Stimulated activated CD8-positive, alpha-beta memory T cell treated with anti-CD3 and anti-CD28 coated beads, Interleukin-15, amount 100 ng/mL, for 48 hours (primary cell): ENCODE measurements at places on chromosomes 12 and 14.

GRCh38 chr12:125185311-125185739 is 120.1 kb downstream of the AACS start:
- DNase-seq, result no peak

DNA sequence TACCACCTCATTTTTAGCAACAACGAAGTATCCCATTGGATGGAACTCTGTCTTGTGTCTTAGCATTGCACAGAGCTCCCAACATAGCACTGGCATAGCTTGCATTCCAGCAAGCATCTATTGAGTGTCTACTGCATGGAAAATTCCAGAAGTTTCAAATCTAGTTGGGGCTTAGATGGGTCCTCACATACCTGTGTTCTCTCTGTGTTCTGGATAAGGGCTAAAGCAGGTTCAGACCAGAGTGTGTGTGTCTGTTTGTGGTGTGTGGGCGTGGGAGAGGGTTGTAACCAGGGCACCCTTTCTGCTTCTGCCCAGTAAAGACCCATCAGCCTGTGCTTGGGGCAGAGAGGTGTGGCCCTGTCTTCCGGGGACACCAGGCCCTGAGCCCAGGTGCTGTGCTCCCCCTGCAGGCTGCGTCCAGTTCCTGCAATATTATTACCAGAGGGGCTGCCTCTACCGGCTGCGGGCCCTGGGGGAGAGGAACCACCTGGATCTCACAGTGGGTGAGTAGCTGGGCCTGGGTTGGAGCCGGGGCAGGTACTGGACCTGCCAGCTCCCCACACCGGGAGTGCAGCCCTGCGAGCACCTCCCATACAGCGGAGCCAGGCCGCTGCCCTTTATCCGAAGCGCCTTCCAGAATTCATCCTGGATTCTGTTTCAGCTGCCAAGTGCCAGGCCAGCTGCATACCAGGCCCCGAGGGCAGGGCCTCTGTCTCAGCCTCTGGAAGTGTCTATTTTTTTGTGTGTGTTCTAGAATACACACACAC is 20.3 kb downstream of the RHOF start:
- DNase-seq, result peak; percentile 70

GRCh38 chr12:67940780-67941243 is 48.4 kb upstream of the IFNG-AS1 start:
- DNase-seq, result no peak

DNA sequence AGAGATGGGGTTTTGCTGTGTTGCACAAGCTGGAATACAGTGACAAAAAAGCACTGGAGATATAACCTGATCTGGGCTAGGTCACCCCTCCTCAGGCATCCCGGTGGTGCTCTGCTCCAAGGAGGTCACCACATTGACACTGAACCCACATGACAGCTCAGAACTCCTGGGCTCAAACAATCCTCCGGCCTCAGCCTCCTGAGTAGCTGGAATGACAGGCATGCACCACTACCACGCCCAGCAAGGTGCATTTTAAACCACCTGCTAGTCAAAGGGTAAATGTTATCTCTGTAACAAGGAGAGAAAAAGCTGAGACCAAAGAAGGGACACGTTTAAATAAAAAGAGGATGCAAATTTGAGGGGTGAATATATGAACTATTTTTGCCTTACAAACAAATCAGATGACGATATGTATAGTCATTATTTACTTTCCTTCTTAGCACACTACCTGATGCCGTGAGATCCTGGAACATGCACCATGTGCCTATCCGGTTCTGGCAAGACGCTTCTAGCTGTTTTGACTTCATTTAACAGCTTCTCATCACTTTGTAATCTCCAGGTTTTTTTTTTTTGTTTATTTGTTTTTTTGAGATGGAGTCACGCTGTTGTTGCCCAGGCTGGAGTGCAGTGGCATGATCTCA is 135.1 kb downstream of the PPM1H start:
- DNase-seq, result no peak

- no peak for DNase-seq
These were observed 45.3 kb downstream of the FRS2 start for GRCh38 chr12:69515394-69515930.

DNA sequence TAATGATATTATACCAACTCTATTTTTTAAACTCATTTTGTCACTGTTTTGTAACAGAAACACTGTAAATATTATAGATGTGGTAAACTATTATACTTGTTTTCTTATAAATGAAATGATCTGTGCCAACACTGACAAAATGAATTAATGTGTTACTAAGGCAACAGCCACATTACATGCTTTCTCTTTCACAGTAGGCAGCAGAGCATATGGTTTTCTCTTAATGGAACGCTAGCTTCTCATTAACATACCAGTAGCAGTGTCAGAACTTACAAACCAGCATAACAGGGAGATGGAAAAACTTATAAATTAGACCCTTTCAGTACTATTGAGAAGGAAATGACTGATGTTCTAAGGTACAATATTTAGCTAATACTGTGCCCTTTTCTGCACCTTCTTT is 398.8 kb downstream of the PRKD1 start:
- DNase-seq, result no peak

DNA sequence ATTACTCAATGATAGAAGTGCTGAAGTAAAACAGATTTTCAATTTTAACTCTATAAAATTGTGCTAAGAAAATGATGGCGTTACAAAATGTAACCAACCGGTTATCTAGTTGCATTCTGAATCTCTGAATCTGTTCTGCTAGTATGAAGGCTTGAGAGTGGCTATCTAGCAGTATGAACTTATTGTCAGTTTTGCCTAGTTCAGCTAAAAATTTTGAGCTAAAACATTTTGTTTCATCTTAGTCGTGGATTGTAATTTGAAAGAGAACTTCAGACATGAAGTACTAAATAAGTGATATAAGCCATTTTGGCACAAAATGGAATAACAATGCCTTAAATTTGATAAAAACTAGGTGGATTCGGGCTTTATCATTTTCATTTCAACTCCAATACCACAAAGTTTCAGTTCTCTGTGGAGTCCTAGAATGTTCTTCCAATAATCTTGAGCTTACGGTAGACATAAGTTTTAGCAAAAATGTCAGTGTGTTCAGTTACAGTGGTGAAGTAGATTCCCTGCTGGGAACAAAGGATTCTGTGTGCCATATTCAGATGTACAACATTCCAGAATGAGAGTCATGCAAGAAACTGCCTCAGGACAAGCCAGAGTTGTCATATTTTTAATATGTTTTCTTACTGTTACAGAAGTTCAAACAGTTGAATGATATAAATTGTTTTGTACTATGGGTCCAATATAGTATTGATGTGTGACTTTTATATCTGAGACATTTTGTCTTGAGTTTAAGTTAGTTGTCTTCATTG is 28.1 kb downstream of the ATP6V1D start:
- DNase-seq, result no peak

DNA sequence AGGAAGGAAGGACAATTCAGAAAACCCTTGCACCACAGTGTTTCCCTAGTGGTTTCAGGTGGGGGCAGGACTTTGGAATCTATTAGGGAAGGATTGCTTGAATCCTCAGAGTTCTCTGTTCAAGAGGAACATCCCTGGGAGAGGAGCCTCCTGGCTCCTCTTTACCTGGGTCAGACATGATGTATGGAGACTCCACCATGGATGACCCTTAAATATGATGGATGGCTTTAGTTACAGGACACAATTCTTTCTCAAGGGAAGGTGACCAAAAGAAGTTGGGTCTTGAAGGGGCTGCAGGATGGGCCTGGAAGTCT is 396.6 kb downstream of the NRXN3 start:
- DNase-seq, result no peak

DNA sequence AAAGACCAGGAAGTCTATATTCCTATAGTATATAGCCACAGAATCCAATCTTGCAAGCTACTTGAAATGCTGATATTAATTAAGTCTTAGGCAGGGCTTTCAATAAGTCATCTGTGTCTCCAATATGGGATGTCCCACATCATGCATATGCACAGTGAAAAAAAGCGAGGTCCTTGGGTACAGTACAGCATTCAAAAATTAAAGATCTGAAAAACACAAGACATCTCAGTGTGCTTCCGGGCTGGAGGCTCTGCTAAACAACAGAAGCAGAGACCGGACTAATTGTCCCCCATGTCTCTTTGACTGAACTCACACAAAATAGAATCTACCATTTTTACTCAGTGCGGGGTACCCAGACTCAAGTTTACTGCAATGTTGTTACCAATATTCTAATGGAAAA is 156.0 kb downstream of the DAD1 start:
- DNase-seq, result no peak

GRCh38 chr12:131900397-131900796 is 6.0 kb downstream of the ULK1 start:
- no peak for DNase-seq

DNA sequence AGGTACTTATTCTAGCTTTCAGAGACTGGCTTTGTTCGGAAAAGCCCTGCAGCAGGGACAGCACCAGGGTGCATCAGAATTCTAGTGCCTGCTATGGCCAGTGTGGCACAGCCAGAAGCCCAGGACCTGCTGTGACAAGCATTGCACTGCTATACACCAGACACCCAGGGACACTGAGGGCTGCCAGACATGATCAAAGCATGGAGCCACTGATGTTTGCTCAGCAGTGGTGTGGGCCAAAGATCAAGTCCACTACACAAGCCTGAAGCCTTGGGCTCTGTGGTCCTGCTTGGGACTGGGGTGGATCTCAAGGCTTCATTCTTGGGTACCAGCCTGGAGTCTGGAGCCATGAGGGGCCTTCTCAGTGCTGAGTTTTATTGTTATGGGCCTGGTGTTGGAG is 36.1 kb upstream of the CDKN3 start:
- DNase-seq, result no peak

GRCh38 chr12:104006929-104007328 is 41.3 kb downstream of the TDG start:
- DNase-seq, result no peak
